Sciatic nerve (tissue), 2 donors: ENCODE measurements at places on chromosomes 5 and 9. TPM values are rescaled to one million over a fixed set of nuclear protein-coding genes. Genes with fewer than 3 reads are reported as not detected.

ENTREP1 gene
- total RNA-seq, result 2.9 TPM

SLC4A9 gene
- 0.18 TPM for total RNA-seq

NTNG2 gene
- total RNA-seq, result 3.2 TPM

NR4A3 gene
- total RNA-seq, result 42.2 TPM

ERP44 gene
- total RNA-seq, result 15.9 TPM

CA9 gene
- total RNA-seq, result not detected

SLC46A2 gene
- 0.27 TPM for total RNA-seq

GPR150 gene
- 0.49 TPM for total RNA-seq

PCDHGA7 gene
- total RNA-seq, result 7.3 TPM

ARID3C gene
- total RNA-seq, result 1.2 TPM

CAVIN4 gene
- 0.31 TPM for total RNA-seq

ANKRD31 gene
- total RNA-seq, result 0.53 TPM

C5orf58 gene
- total RNA-seq, result not detected

TMEM232 gene
- total RNA-seq, result 8.1 TPM

GZMA gene
- total RNA-seq, result 5.3 TPM

DOCK8 gene
- 31.4 TPM for total RNA-seq

DDX4 gene
- not detected for total RNA-seq

CBY3 gene
- total RNA-seq, result not detected

FOXI1 gene
- total RNA-seq, result not detected

BTNL8 gene
- 0.53 TPM for total RNA-seq

OLFM1 gene
- total RNA-seq, result 40.7 TPM

GNG10 gene
- total RNA-seq, result 24.6 TPM

PDLIM7 gene
- total RNA-seq, result 144 TPM

DBH gene
- total RNA-seq, result 0.13 TPM

PPP1R26 gene
- total RNA-seq, result 13.9 TPM

ECPAS gene
- 101 TPM for total RNA-seq

RAB3C gene
- 6.1 TPM for total RNA-seq

CKMT2 gene
- 5.9 TPM for total RNA-seq

LMX1B gene
- 0.71 TPM for total RNA-seq

PLCXD3 gene
- 4.2 TPM for total RNA-seq

HTR4 gene
- 0.13 TPM for total RNA-seq

SPINK13 gene
- total RNA-seq, result not detected

PTGS1 gene
- 6.0 TPM for total RNA-seq

STKLD1 gene
- total RNA-seq, result 2.6 TPM

RMRP gene
- 12,220 TPM for total RNA-seq

GADD45G gene
- 3.5 TPM for total RNA-seq

PLEKHG4B gene
- total RNA-seq, result 1.1 TPM

CYSRT1 gene
- total RNA-seq, result not detected

TAF11L5 gene
- total RNA-seq, result not detected

IL9 gene
- total RNA-seq, result not detected

UNC5A gene
- total RNA-seq, result not detected

PCDHA6 gene
- 0.76 TPM for total RNA-seq

ZDHHC11B gene
- total RNA-seq, result 1.9 TPM

ENTPD8 gene
- total RNA-seq, result not detected

LCN1 gene
- not detected for total RNA-seq

PHF24 gene
- 0.45 TPM for total RNA-seq

TAF11L10 gene
- total RNA-seq, result not detected

RANBP17 gene
- 14.8 TPM for total RNA-seq

TPPP gene
- total RNA-seq, result 3.4 TPM

ACOT12 gene
- total RNA-seq, result not detected
